Breast epithelium (tissue), 4 donors: ENCODE measurements at places on chromosomes 3 and 15.
A peak's percentile ranks its signal among the peaks of the same experiment; 100 is the strongest.

DNA sequence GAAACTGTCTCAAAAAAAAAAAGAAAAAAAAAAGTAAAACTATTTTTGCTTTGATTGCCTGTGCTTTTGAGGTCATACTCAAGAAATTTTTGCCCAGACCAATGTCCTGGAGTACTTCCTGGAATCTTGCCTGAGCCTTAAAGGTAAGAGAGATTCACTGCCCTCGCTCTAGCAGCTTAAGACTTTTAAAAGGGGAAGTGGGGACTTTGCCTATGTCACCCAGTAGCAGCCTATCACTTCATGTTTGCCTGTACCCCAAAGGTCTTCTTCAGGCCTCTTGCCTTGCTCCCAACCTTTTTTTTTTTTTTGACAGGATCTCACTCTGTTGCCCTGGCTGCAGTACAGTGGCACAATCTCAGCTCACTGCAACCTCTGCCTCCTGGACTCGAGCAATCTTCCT is 18.9 kb upstream of the GOLGB1 start:
- no peak overlapping the region for H3K27ac ChIP-seq
- no peaks in the 10 kb centered on the region for H3K36me3 ChIP-seq
- no peak for DNase-seq
- H3K27me3 ChIP-seq = no peaks in the 10 kb centered on the region
- H3K4me3 ChIP-seq = no peak overlapping the region
- no peaks in the 10 kb centered on the region for H3K4me1 ChIP-seq

DNA sequence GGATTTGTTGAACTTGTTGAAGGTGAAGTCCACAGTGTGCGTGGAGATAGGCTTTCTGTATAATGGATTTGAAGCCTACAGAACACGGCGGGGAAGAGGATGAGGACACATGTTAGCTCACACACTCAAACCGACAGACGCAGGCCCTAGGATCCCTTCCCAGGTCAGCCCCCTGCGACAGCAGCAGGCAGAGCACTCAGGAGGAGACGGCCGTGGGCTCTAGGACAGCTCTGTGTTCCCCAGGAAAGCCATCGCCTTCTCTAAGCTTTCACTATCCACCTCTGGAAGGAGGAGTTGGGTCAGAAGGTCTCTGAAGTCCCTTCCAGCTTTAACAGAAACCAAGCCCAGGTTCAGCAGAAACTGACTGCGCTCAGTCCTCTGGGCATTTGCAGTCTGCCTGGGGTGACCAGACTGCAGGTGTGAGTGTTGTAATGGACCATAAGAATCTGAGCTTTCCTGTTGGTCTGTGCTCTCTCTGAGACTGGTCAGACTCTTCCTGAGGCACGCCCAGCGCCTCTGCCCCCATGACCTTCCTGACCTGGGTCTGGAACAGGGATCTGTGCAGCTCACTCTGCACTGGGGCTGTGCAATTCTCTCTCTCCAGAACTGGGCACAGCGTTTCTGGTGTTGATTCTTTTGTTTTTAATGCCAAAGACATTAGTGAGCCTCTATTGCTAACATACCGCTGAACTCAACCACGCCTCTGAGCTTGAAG is 33.5 kb downstream of the UMPS start:
- no peaks in the 10 kb centered on the region for H3K36me3 ChIP-seq
- no peak overlapping the region for H3K4me3 ChIP-seq
- no peaks in the 10 kb centered on the region for H3K27me3 ChIP-seq
- H3K27ac ChIP-seq = no peak overlapping the region
- H3K4me1 ChIP-seq = no peaks in the 10 kb centered on the region

- no peak overlapping the region for H3K27ac ChIP-seq
- no peak overlapping the region for H3K4me3 ChIP-seq
- H3K4me1 ChIP-seq = no peaks in the 10 kb centered on the region
- H3K27me3 ChIP-seq = no peaks in the 10 kb centered on the region
- DNase-seq = no peak
- no peaks in the 10 kb centered on the region for H3K36me3 ChIP-seq
Observed at GRCh38 chr3:27290760-27291159, 78.4 kb downstream of the NEK10 start.

DNA sequence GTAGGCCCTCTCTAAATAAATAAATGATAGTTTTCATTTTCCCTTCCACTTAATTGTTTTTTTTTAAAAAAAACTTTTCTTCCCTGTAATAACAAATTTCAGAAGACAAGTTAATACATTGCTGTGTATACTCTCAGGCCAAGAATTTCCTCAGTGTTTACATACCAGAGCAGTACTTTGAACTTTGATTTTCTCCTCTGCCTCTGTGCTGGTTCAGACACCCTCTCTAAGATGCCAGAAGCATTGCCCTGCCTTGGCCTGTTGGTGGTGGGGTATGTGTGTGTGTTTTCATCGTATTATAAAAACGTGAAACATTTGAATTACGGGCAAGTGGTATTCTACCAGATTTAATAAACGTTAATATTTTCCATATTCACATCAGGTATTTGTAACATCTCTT is 70.1 kb downstream of the SMAD3 start:
- no peak for DNase-seq
- no peaks in the 10 kb centered on the region for H3K27me3 ChIP-seq
- no peak overlapping the region for H3K4me3 ChIP-seq
- peak overlapping the region; percentile 82 for H3K27ac ChIP-seq

GRCh38 chr3:48418651-48419050 is 11.2 kb downstream of the PLXNB1 start:
- H3K27me3 ChIP-seq = no peaks in the 10 kb centered on the region
- no peak overlapping the region for H3K4me3 ChIP-seq
- no peak overlapping the region for H3K27ac ChIP-seq
- H3K36me3 ChIP-seq = peaks cover 14% of the 10 kb centered on the region
- no peaks in the 10 kb centered on the region for H3K4me1 ChIP-seq
- no peak for DNase-seq

- H3K4me3 ChIP-seq = peak within 1 kb of the TSS; percentile 74
- H3K4me1 ChIP-seq = no peaks in the 10 kb centered on the region
- H3K27me3 ChIP-seq = no peaks in the 10 kb centered on the region
- peak within 1 kb of the TSS; percentile 99 for H3K27ac ChIP-seq
Observed at GRCh38 chr3:81760924-81761903, at the start of gene GBE1. GBE1 (minus strand) TSS chr3:81761645; CDS start chr3:81761517, 128 bp downstream.

GRCh38 chr15:56056626-56057025 is 63.2 kb upstream of the NEDD4 start:
- H3K4me3 ChIP-seq = no peak overlapping the region
- H3K27me3 ChIP-seq = no peaks in the 10 kb centered on the region
- DNase-seq = no peak
- H3K4me1 ChIP-seq = no peaks in the 10 kb centered on the region

GRCh38 chr3:21705769-21706168 is 45.2 kb downstream of the ZNF385D start:
- H3K27me3 ChIP-seq = no peaks in the 10 kb centered on the region
- H3K4me3 ChIP-seq = no peak overlapping the region
- peak; percentile 88 for DNase-seq

DNA sequence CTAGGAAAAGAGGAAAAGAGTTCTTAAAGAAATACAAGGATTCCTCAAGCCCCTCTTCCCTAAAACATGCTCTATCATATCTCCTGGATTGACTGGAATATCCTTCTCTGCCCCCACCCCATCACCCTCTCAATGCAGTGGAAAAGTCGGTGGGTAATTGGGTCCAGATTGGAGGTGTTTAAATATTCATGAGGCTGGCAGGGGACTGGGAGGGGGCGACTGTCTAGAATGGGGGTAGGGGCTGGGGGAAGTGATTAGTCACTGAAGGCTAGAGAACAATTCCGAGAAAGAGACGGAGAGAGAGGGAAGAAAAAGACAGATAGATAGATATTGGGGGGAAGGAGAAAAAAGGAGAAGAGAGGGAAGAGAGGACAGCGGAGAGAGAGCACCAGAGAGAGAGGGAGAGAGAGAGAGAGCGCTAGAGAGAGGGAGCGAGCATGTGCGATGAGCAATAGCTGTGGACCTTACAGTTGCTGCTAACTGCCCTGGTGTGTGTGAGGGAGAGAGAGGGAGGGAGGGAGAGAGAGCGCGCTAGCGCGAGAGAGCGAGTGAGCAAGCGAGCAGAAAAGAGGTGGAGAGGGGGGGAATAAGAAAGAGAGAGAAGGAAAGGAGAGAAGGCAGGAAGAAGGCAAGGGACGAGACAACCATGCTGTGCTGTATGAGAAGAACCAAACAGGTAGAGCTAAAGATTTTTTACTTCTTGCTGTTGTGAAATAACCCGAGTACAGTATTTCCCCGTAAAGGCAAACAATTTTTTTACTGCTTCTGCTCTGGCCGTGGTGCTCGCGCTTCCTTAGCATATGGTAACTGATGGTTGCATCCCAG is at the start of gene GAP43:
Gene GAP43, plus strand, starts transcription at position 467 of the 825 bp plus-strand sequence. Its CDS starts 180 bp downstream, at position 647.
- H3K4me3 ChIP-seq = peak within 1 kb of the TSS; percentile 55
- no peaks in the 10 kb centered on the region for H3K36me3 ChIP-seq
- no peak within 1 kb of the TSS for H3K27ac ChIP-seq
- H3K27me3 ChIP-seq = no peaks in the 10 kb centered on the region

DNA sequence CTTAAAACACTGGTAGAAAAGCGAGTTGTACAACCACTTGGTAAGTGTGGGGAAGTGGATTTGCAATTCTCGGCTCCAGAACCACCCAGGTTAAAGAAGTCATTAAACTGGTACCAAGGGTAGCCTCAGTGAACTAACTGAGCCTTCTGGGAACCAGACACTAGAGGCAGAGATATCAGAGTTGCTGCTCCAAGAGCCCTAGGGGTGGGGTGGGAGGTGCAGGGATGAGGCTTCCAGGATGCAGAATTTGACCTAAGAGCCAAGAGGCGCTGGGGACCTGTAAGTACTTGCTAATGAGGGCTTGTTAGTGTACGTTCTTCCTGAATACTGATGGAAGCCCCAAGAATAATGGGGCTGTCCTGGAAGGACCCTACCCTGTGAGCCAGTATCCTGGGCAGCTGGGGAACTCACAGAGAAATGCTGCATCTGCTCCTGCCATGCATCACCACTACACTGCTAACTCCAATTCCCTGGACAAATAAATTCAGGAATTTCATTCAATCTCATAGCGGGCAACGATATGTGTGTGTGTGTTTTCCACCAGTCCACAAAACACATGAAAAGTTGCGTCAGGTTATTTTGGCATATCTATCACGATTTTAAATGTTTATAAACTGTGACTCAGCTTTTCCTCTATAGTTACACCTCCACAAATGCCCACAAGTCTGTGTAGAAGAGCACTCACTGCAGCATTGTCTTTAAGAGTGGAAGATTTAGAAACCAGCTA is 23.8 kb downstream of the STIMATE start:
- H3K4me3 ChIP-seq = no peak overlapping the region
- H3K27ac ChIP-seq = no peak overlapping the region
- no peaks in the 10 kb centered on the region for H3K4me1 ChIP-seq
- no peaks in the 10 kb centered on the region for H3K36me3 ChIP-seq

- no peak for DNase-seq
- no peak overlapping the region for H3K27ac ChIP-seq
- H3K4me3 ChIP-seq = no peak overlapping the region
- no peaks in the 10 kb centered on the region for H3K4me1 ChIP-seq
- H3K27me3 ChIP-seq = no peaks in the 10 kb centered on the region
- no peaks in the 10 kb centered on the region for H3K36me3 ChIP-seq
Observed at GRCh38 chr3:46895761-46896160, 18.2 kb downstream of the PTH1R start.

DNA sequence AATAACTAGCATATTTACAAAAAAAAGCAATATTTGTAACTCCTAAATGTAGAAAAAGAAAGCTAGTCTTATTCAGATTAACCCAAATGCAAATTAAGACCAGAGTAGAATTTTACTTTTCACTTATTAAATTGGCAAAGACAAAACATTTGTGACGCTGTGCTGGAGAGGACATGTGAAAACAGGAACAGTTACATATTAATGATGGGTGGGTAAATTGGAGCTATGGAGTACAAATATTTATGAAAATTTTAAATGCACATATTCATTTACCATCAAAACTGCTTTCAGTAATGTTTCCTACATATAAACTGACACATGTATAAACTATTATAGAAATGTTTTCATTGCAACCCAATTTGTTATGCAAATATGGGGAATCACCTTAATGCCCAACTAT is 278.9 kb upstream of the POU1F1 start:
- no peak overlapping the region for H3K27ac ChIP-seq
- H3K36me3 ChIP-seq = no peaks in the 10 kb centered on the region
- H3K4me3 ChIP-seq = no peak overlapping the region
- H3K4me1 ChIP-seq = no peaks in the 10 kb centered on the region
- no peaks in the 10 kb centered on the region for H3K27me3 ChIP-seq
- DNase-seq = no peak
